Forelimb muscle (tissue), 1 donor: ENCODE measurements at places on chromosomes 1 and 21.
A peak's percentile ranks its signal among the peaks of the same experiment; 100 is the strongest.

GRCh38 chr1:235336903-235337302 lies 8.5 kb downstream of the GGPS1 start:
- DNase-seq, result no peak

DNA sequence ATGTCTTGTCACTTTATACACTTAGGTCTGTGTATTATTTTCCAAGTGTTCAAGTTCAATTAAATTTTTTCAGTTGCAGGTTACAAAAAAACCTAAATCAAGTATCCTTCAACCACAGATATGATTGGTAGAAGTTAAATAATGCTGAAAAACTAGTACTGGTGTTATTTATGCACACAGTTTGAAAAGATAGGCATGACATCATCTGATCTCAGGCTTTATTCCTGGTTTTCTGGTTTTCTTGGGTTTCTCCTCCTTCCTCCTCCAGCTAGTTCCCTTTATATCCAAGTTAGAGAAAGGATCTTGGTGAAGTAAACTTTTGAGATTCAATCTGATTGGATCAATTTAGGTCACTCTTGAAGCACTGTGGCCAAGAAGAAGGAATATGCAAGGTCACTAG lies 1201.1 kb upstream of the B3GALT2 start:
- no peak for DNase-seq

- DNase-seq, result no peak
Observed at GRCh38 chr1:27033043-27033746, 20.5 kb upstream of the TENT5B start.

GRCh38 chr21:29250636-29251035 lies 48.1 kb upstream of the BACH1 start:
- DNase-seq, result no peak

- DNase-seq, result no peak
Observed at GRCh38 chr21:17386498-17386897, 126.3 kb upstream of the CXADR start.

DNA sequence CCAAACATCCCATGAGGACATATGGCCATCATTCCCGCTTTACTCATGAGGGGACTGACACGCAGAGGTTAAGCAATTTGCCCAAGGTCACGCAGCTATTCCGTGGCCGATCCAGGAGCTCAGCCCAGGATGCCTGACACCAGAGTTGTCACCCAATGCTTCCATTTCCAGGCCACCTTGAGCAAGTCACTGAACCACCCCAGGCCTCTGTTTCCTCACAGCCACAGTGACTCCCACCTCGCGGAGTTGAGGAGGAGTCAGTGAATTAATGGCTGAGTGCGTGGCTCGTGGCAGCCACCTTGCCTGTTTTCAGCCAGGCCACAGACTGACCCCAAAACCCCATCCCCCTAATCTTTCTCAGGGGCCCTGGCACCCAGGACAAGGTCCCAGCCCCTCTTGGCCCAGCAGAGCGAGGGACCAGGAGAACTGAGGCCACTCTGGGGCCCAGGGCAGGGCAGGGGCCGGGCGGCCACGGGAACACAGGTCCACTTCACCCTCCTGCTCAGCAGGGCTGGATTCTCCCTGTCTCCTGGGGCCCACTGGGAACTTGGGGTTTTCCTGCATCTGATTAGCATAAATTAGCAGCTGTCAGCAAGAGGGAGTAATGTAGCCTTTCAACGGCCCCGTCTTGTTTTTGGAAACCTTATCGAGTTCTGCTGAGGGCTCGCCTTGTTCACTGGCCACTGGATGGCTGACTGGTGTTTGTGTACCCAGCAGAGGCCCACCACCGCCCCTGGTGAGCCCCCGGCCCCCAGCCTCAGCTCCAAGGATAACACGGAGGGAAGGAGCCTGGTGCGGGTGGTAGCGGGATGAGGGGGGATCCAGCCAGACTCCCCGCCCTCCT lies 19.7 kb upstream of the LAPTM5 start:
- no peak for DNase-seq

DNA sequence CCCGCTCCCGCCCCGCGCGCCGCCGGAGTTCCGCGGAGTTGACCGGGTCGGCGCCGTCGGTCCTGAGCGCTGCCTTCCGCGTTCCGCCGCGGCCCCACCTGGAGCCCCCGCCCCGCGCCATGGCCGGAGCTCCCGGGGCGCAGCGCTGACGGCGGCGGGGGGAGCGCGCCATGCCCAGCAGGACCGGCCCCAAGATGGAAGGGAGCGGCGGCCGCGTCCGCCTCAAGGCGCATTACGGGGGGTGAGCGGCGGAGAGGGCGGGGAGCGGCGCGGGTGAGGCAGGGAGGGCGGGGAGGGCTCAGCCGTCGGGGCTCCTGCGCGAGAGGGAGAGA lies 216 bp downstream of the PRKCZ start:
- DNase-seq, result no peak

DNA sequence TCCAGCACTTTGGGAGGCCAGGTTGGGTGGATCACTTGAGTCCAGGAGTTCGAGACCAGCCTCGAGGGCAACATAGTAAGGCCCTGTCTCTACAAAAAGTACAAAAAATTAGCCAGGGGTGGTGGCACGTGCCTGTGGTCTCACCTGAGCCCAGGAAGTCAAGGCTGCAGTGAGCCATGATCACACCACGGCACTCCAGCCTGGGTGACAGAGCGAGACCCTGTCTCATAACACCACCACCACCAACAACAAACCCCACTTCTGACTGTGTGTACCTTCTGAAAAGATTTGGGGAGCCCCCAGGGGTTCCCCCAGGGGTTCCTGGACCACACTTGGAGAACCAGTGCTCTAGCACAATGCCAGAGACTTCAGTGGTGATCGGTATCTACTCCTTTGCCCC lies 29.9 kb downstream of the NUAK2 start:
- no peak for DNase-seq

- DNase-seq, result no peak
Observed at GRCh38 chr1:207973898-207974568, 63.1 kb upstream of the CD34 start.

GRCh38 chr21:45022348-45022675 lies 52.1 kb upstream of the ADARB1 start:
- DNase-seq, result no peak

GRCh38 chr1:3660704-3661103 lies 8.4 kb downstream of the TP73 start:
- no peak for DNase-seq

DNA sequence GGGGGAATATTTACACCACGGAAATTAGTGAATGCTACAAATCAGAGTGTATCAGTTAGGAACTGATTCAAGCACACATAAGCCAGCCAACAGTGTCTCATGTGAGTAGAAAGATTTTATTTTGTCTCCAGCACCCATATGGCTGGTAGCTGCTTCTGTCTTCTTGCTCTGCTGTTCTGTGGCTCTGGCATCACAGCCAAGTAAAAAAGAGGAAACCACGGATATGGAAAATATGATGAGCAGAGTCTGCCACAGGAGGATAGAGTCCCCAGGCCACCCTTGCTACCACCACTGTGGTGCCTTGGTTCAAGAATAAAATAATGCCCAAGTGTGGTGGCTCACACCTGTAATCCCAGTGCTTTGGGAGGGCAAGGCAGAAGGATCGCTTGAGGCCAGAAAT lies 53.6 kb upstream of the SPOCD1 start:
- DNase-seq, result no peak

DNA sequence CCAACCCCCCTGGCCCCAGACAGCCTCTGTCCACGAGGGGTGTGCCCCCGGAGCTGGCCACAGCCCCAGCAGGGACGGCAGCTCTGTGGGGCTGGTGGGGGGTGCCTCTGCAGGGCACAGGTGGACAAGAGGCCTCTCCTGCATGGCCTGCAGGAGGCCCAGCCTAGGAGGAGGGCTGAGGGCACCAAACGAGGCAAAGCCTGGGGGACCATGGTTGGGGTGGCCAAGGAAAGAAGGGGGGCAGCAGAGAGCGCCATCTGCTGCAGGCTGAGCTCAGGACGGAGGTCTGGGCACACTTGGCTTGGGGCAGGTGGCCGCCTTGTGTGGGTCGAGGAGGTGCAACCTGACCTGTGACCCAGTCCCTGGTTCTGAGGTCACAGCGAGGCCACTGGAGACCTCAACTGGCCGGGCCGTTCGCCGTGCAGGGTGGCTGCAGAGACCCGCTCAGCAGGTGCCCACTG lies 27.3 kb downstream of the RRP1 start:
- DNase-seq, result no peak

- DNase-seq, result no peak
Observed at GRCh38 chr21:37944496-37944895, 28.2 kb upstream of the KCNJ6 start.

GRCh38 chr1:233406339-233406960 lies 78.9 kb downstream of the MAP3K21 start:
- DNase-seq, result no peak

GRCh38 chr1:44289530-44289929 lies 65.5 kb downstream of the ERI3 start:
- DNase-seq, result no peak

- no peak for DNase-seq
Observed at GRCh38 chr1:25757151-25757845, 42.7 kb upstream of the SELENON start.

DNA sequence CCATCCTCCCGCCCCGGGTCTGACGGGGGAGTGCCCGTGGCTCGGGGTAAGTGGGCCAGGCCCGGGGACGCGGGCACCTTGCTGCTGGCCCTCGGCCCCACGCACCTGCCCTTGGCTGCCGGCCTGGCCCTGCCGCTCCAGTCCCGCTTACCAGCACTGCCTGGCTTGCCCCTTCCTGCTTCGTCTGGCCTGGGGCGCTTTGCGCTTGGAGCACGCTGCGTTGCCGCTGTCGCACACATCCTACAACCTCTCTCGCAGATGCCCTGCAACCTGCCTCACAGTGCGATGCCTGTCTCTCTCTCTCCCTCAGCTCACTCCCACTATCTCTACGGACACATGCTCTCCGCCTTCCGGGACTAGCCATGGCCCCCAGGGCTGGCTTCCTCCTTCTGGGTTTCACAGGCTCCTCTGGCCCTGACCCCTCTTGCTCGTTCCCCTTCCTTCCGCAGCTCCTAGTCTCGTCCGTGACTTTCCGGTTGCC lies 9.7 kb downstream of the MYOG start:
- DNase-seq, result no peak

DNA sequence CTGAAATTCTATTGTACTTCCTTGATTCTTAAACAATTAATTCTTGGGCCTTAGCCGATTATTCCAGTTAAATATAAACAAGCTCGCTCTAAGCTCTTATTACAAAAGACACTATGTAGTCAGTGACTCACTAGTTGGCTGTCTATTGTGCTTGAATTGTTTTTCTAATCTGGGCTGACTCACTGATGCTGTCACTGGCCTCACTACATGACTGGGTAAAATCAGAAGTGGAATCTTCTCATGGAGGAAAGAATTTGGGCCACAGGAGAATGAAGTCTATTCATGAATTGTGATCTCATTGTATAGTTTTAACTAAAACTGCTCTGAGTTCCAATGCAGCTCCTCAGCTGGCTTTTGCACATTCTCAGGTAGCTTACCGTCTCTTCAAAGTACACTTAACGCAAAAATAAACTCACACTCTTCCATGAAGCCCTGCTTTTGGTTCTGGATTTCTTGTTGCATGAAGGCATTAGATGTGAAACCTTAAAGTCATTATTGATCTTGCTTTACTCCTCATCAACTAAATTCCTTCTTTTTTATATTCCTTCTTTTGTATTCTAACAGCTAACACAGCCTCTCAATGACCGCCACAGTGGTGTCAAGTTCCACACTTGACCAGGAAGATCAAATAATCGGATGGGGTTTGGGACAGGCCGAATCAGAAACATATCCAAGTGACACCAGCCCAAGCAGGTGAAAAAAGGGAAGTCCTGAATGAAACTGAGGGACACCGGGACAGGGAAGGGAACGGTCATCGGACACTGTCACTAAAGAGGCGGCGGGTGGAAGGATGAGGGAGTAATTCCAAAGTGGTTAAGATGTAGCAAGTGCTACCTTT lies 80.9 kb upstream of the LBR start:
- DNase-seq, result peak; percentile 36

DNA sequence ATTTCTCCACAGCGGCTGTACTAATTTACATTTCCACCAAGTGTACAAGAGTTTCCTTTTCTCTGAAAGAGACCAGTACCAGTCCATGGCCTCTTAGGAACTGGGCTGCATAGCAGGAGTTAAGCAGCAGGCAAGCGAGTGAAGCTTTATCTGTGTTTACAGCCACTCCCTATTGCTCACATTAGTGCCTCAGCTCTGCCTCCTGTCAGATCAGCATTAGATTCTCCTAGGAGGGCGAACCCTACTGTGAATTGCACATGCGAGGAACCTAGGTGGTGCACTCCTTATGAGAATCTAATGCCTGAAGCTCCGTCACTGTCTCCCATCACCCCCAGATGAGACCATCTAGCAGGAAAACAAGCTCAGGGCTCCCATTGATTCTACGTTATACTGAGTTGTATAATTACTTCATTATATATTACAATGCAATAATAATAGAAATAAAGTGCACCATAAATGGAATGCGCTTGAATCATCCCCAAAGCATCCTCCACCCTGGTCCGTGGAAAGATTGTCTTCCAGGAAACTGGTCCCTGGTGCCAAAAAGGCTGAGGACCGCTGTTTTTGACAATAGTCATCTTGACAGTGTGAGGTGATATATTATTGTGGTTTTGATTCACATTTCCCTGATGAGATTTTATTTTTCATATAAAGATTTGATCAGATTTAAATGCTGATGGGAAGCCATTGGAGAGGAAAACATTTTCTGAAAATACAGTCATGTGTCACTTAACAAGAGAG lies 45.5 kb upstream of the MRPS6 start:
- no peak for DNase-seq

DNA sequence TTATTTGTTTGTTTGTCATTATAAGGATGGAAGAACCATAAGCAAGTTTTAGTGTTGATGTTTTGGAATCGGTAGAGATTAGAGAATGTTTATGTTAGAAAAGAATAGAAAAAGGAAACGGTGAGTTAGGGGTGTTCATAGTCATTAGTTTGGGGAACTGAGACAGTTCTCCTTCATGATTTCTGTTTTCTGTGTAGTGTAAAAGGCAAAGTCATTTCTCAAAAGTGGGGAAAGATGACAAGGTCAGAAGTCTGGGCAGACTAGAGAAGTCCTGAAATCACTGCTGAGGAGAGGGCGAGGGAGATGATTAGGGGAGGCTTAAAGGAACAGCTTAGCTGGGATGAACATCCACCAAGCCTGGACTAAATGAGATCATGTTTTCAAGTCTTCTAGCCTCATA lies 498.9 kb downstream of the TTLL7 start:
- DNase-seq, result no peak

GRCh38 chr1:161019751-161020495 lies 1.0 kb downstream of the F11R start:
- DNase-seq, result no peak

DNA sequence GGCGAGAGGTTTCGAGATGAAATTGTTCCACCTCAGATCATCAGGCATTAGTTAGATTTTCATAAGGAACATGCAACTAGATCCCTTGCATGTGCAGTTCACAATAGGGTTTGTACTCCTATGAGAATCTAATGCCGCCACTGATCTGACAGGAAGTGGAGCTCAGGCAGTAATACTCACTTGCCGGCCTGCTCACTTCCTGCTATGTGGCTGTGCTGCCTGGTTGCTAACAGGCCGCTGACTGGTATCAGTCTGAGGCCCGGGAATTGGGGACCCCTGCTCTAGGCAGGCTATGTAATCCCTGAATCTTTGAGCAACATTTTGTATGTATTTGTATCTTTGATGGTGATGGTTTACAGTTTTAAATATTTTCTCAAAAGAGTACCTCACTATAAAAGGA lies 32.5 kb downstream of the XKR8 start:
- no peak for DNase-seq

GRCh38 chr1:155052439-155053395 lies 1.6 kb downstream of the ADAM15 start:
- no peak for DNase-seq

GRCh38 chr1:224696891-224697765 lies 81.0 kb downstream of the CNIH3 start:
- no peak for DNase-seq

- no peak for DNase-seq
Observed at GRCh38 chr1:12338017-12338416, 108.2 kb downstream of the VPS13D start.

GRCh38 chr1:42913426-42914091 lies 45.1 kb downstream of the SLC2A1 start:
- no peak for DNase-seq
